ENCODE measurements at places on chromosomes 5 and 9.

DNA sequence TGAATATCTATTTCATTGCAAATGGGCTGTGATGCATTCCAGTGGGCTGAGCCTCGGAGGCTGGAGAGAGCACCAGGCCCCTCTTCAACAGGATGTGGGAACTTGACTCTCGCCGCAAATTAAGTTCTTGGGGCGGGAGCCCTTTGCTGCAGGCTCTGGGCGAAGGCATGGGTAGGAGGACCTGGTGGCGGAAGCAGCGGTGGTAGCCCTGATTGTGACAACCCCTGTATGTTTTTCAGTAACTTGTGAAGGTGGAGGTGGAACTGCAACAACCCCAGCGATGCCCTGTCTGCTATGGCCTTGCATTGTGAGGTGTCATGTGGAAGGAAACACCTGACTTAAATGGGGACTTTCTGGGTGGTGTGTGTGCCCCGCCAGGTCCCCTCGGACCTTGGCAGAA, 9.4 kb downstream of the FYB1 start:
- DNase-seq = peak; percentile 88

GRCh38 chr5:128163991-128164390, 80.4 kb downstream of the SLC12A2 start:
- DNase-seq = no peak

DNA sequence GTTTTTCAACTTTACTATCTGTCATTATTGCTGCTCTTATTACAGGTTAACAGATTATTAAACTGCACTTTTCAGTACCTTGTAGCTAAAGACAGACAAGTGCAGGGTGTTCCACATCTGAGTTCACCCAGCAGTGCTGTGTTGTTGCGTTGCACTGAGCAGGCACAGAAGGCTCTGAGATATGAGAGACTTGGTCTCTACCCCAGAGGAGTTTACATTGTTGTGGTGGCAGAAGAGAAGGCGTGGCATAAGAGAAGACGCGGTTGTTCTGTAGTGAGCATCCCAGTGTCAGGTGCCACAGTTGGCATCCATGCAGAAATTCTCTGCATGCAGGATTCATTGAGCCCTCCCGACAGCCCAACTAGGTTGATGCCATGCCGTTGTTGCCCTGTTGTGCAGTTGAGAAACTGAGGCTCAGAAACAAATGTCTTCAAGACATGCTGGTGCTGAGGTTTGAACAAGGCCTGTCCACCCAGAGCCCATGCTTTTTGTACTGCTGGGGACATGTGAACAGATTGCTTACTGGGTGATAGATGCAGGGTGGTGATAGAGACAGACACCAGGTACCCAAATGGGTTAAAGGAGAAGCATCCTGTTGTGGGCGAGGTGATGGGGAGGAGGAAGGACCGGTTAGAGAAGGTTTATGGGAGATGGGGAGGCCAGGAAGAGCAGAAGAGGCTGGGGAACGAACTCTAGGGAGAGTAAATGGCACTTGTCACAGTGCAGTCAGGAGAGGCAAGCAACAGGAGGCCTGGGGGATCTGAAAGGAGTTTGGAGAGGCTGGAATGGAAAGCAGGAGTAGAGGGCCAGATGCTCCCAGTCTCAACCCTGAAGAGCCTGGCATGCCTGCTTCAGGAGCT, 8.2 kb downstream of the ABL1 start:
- DNase-seq = no peak

GRCh38 chr5:124480964-124481363, 265.5 kb downstream of the ZNF608 start:
- no peak for DNase-seq

- no peak for DNase-seq
Measured at GRCh38 chr9:135810806-135811575, 96.4 kb downstream of the CAMSAP1 start.

DNA sequence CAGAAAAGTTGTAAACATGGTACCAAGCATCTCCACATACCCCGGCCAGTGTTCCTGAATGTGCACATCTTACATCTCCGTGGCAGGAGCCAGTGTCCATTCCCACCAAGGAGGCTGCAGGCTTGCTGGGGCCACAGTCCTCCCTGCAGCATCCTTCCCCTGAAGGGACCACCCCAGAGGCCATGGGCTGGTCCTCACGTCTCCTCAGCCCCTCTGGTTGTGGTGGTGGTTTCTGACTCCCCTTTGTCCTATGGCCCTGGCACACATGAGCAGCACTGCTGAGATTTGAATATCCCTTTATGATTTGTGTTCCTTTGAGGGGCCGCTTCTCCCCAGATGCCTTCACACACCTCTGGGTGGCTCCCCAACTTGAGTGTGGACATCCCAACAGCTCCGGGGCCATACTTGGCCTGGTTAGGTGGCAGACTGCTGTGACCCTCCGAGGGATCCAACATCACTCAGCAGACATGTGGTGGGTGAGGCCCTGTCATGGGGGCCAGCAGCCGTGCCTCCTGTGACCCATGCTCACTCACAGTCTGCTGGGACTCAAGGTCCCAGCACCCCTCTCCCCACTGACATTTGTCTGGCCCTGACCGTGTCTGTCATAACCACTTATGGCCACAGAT, 14.3 kb downstream of the PHF2 start:
- DNase-seq = no peak

DNA sequence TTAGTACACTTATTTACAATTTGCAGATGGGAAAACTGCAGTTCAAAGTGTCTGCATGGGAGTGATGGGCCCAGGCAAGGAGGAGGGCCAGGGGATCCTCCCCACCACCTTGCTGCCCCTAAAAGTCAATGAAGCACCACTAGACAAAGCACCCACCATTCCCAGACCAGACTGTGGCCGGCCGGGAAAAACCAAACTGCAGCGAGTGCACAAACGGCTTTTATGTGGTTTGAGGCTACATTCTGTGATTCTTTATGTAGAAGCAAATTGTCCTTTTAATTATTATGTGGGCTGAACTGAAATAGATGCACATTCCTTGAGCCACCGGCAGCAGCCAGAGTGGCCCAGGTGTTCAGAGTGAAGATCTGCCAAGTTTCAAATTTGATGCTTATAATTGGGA, 585.3 kb upstream of the KLF4 start:
- DNase-seq = no peak
